ENCODE measurements at places on chromosomes 2 and 18. TPM values are rescaled to one million over a fixed set of nuclear protein-coding genes. Genes with fewer than 3 reads are reported as not detected.

- no peak for DNase-seq
These were observed 487.4 kb upstream of the ZEB2 start for GRCh38 chr2:145007093-145007959.

Gene KLHL29
- 14.6 TPM for total RNA-seq

DNA sequence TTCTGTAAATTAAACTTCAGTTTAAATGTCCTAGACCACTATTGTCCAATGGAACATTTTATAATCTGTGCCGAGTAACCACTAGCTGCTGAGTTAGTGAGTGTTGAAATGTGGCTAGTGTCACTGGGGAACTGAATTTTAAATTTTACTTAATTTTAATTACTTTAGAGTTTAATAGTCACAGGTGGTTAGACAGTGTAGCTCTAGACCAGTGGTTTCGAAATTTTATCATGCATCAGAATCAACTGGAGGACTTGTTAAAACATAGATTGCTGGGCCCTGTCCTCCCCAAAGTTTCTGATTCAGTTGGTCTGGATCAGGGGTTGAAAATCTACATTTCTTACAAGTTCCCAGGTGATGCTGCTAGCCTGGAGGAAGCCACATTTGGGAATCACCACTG lies 110.4 kb downstream of the FMNL2 start:
- DNase-seq, result no peak

GRCh38 chr2:223635080-223635479 lies 32.9 kb upstream of the SCG2 start:
- DNase-seq, result no peak

DNA sequence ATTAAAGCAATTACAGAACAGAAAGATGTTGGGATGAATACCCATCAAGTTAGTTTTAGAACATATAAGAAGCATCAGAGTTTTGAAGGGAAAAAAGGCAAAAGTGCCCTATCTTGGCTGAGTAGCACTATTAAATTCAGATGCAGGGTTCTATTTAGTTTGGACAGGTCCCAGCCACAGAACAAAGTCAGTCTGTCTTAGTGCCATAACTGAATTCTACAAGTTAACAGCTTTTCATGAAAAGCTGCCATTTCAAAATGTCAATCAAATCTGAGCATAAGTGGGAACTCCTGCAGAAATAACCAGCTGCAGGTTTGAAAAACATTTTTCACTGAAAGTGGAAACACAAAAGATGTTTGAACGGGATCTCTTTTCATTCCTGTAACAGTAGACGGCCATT lies 160.4 kb downstream of the SRBD1 start:
- DNase-seq, result no peak

Gene RNF125
- 1.8 TPM for total RNA-seq

GRCh38 chr2:8679567-8679826 lies 2.4 kb upstream of the ID2 start:
- DNase-seq, result no peak

Gene USP37
- total RNA-seq, result 16.5 TPM

Gene VAMP5
- total RNA-seq, result 3.4 TPM

DNA sequence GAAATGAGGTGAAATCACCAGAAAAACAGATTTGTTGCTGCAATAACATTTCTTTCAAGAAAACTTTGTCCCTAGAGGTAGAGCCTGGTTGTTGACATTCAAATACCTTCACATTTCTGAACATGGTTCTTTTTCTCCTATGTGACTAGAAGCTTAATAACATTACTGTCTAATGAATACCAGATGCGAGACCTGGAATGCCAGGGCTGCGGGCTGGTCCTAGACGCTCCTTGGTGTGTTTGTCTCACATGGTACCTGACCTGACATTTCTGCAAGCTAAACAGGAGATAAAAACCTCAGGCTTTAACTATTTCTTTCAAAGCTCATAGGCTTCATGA lies 38.5 kb downstream of the ACKR3 start:
- DNase-seq, result no peak

Gene SLC9A4
- 3.1 TPM for total RNA-seq

Gene ARID5A
- total RNA-seq, result 11.9 TPM

Gene KIAA1328
- total RNA-seq, result 6.1 TPM

GRCh38 chr18:9910661-9911060 lies 3.2 kb upstream of the VAPA start:
- no peak for DNase-seq

Gene MC2R
- not detected for total RNA-seq

Gene ZNF24
- total RNA-seq, result 52.6 TPM

DNA sequence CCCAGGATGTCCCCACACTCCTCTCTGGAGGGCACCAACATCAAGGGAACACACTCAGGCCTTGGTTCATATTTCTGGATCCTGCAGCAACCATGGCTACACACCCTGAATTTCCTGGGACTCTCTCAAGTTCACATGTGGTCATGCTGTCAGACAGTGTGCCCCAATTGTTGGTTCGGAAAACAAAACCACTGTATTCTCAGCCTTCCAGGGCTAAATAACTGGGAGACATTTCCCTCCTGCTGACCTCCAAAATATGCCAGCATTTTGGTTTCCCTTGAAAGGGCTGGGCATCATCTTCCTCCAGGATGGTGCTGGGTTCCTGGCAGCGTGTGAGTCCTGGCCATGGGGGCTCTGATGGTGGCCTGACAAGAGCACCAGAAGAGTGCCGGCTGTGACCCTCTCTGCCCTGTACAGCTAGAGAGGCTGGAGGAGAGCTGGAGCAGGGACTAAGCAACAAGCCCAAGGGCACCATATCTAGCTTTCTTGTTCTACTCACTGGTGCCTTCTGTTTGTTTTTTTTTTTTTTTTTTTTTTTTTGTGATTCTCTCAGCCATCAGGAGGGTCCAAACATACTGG lies 37.5 kb upstream of the WIPF1 start:
- DNase-seq, result no peak

DNA sequence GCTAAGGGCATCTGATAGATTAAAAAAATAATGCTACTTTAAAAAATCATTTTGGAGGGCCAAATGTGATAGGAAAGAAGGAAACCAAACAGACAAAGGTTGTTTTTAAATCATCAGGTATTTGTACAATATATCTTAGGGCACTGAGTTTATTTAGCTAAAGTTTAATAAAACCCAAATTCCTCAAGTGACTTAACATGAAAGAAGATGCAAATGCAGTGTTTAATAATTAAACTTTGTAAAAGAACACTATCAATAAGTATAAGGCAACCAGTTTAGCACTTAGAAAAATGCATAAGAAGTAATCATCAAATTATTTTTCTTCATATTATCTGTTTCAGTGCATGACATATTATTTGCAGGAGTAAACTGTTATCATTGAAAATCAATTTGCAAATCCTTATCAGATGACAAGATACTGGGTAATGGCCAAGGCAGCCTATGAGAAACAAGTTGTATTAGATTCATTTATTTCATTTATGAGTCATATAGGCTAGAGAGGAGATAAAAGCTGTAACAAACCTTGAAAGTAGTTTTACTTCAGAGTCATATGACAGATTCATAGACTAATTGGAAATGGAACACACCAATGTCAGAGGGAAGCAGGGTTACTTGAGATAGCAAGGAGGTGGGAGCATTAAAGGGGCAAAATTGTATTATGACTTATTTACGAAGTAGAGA lies 165.5 kb downstream of the GCA start:
- DNase-seq, result no peak

Gene SLC23A3
- 5.5 TPM for total RNA-seq

- no peak for DNase-seq
These were observed 678.8 kb downstream of the KCNJ3 start for GRCh38 chr2:155377266-155377680.

- peak; percentile 68 for DNase-seq
These were observed 61.6 kb upstream of the HS6ST1 start for GRCh38 chr2:128380061-128380889.

GRCh38 chr2:133517876-133518275 lies 50.4 kb downstream of the NCKAP5 start:
- no peak for DNase-seq

- DNase-seq, result no peak
These were observed 34.0 kb downstream of the TMEM185B start for GRCh38 chr2:120189189-120189588.

Gene CHST9
- total RNA-seq, result 8.0 TPM

DNA sequence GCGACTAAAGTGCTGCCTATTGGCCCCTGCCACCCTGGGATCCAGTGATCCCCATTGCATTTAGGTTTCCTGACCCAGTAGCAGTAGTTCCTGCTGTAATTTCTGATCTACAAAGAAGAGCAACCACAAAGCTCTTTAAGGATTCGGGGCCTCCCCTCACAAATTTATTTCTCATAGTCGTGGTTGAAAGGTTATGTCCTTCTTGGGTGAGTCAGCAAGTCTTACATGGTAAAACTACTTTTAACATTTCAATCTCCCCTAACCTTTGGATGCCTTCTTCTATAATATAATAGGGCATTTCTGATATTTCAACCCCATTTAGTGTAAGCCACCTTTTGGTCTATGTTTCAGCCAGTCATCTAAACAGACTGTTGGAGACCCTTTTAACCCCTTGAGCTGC lies 14.9 kb downstream of the PIKFYVE start:
- no peak for DNase-seq

DNA sequence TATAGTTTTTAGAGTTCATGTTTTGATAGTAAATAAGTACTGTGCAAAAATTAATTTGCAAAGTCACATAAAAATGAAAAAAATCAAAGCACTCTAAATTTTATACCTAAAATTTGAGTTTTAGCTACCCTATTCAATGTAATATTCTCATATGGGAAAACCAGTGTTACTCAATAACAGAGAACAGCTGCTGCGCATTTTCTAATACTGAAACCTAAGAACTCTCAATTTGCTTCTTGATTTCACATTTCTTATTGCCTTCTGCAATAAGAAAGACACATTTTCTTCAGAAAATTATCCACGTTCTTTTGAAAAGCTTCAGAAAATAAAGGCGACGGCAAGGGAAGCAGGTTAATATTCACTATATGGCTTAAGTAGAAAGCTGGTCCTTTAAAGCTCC lies 199.1 kb upstream of the CCDC150 start:
- no peak for DNase-seq

GRCh38 chr2:126650994-126651393 lies 5.0 kb upstream of the GYPC start:
- peak; percentile 24 for DNase-seq

Gene SP110
- 15.4 TPM for total RNA-seq

- peak; percentile 72 for DNase-seq
These were observed 5.8 kb downstream of the DLX2 start for GRCh38 chr2:172096626-172097547.

GRCh38 chr18:56831988-56832387 lies 180.8 kb downstream of the WDR7 start:
- no peak for DNase-seq

- DNase-seq, result no peak
These were observed 70.4 kb upstream of the ST6GAL2 start for GRCh38 chr2:106956416-106956815.

DNA sequence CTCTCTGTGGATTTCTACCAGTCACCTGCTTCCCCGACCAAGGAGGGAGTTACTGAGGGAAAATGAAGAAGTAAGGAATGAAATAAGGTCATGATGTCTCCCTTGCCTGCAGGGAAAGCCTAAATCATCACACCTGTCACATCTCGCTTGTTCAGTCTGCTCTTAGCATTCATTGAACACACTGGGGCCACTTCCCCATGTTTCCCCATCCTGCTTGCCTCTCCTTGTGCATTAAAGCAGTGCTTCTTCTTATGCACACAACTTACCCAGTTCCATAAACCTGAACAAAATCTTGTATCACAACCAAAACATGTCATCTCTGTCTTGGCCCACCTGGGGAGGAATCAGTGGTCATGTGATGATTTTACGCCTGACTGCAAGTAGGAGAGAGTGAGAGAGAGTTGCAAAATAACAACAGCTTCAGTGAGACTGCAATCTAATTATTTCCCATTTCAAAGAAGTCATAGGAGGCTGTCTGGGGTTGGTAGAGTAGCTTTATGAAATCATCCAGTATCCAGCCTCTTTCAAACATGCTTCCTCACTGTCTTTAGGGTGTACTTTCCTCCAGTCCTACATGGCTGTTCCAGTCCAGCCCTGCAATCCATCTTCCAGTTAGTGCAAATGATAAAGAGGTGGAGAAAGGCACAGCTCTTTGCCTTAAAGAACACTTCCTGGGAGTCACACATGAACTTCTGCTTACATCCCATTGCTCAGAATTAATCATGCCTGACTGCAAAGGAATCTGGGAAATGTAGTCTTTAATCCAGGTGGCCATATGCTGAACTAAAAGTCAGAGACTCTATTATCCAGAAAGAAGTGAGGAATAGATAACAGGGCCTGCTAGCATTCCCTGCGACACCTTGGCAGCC lies 220.1 kb downstream of the HAUS1 start:
- DNase-seq, result no peak

DNA sequence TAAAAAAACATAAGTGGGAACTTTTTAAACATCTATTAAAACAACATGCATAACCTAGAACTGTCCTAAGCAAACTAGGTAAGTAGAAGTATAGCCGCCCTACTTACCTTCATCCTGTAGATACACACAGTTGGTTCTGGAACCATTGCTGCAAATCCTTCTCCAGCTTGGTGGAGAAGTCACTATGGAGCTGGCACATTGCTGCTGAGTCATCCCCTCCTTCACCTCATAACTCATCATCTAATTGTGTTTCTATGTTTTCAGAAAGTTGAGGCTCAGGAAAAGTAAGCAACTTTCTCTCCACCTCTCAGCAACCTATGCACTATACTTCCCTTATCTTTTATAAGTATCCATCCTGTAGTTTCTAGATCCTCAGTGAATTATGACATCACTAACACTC lies 269.8 kb upstream of the MMADHC start:
- no peak for DNase-seq

DNA sequence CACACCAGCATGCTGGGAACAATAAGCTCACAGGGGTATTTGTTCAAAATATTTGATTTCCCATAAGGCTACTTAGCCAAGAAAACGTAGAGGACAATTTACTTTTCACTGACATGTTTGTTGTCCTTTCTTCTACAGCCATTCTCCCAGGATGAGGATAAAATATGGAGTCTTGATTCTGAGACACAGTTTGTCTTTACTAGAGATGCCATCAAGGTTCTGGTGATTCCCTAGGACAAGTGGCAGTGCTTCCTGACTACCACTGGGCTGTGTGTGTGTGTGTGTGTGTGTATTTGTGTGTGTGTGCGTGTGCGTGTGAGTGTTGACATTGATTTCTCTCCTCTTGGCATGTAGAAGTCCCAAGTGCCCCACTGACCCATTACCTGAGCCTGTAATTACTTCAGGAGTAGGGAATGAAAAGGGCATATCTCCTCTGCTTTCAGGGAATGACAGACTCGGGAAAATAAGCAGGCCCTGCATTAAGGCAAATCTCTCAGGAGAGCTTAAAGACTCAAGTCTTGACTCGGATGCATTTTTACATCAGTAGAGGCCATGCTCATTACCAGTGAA lies 761.6 kb downstream of the DCC start:
- no peak for DNase-seq

GRCh38 chr2:156132941-156133340 lies 199.6 kb downstream of the NR4A2 start:
- no peak for DNase-seq
